ENCODE measurements at places on chromosomes 5 and 9.

DNA sequence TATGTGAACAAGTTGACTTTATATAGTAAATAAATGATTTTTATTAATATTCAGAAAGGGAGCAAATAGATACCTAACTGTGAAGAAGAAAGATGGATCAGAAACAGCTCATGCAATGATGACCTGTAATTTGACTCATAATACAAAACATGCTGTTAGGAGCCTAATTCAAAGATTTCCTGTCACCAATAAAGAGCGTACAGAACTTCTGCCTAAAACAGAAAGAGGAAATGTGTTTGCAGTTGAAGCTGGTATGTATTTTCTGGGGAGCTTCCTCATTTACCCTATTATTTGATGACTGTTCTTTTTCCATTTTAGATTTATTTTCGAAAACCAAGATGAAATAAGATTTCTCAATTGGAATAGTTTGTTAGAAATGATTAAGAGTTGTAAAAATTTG, 11.4 kb downstream of the YTHDC2 start:
- peak; percentile 8 for DNase-seq

DNA sequence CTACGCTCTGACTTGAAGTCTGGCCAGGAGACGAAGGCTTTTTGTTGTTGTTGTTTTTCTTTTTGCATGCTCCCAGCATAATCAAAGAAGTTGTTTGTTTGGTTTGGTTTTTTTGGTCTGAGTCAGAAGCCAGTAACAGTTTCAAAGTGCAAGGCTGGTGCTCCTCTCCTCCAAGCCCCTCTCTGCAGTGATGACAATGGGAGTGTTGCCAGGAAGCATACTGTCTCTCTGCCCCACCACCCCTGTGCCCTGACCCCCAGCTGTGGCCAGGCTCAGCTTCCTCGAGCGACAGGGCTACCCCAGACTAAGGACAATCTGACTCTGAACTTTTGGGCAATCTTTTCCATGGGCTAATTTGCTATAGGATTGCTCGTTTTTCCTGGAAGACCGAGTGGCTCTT, 173.8 kb upstream of the PITX1 start:
- no peak for DNase-seq

DNA sequence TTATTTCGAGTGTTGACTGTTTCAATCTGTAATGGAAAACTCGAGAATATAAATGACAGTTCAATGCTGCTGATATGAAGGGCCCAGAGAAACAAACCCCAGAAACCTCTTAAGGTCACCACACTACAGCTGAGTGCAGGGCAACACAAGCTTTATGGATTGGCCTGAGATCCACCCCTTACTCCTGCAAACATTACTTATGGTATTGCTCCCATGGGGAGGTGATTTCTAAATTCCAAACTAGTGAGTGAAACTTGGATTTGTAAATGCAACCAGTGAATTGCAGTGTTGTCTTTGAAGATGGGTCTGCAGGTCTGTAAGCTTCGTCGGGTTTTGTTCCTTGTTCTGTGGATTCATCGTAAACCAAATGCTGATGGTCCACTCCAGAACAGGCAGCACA, 85.4 kb downstream of the NTRK2 start:
- no peak for DNase-seq

- no peak for DNase-seq
Observed at GRCh38 chr5:178870411-178870810, 10.7 kb downstream of the ZNF354B start.

DNA sequence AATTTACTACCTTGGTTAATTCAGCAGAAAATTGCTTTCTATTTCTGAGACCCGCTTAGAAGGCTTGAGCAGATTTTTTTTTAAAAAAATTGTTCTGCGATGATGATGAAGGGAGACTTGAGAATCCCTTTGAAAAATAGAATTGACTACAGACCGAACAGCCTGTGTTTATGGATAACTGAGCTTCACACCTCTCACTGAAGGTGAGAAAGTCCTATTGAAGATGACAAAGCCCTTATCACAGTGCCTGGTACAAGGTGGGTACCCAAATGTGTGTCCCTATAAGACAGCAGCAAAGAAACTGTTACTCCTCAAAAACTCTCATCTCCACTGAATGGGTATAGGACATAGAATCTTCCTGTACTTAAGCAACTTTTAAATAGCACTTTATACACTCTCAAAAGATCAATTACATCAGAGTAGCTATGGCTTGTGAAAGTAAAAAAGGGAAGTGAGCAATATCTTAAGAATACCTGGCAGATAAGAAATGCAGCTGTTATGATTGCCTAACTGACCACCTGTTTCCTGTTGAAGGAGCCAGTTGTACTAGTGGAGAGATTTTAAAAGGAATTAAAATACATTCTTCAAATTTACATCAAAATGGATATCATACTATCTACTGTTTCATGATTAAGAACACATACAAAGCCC, 419.7 kb downstream of the CHSY3 start:
- peak; percentile 61 for DNase-seq

DNA sequence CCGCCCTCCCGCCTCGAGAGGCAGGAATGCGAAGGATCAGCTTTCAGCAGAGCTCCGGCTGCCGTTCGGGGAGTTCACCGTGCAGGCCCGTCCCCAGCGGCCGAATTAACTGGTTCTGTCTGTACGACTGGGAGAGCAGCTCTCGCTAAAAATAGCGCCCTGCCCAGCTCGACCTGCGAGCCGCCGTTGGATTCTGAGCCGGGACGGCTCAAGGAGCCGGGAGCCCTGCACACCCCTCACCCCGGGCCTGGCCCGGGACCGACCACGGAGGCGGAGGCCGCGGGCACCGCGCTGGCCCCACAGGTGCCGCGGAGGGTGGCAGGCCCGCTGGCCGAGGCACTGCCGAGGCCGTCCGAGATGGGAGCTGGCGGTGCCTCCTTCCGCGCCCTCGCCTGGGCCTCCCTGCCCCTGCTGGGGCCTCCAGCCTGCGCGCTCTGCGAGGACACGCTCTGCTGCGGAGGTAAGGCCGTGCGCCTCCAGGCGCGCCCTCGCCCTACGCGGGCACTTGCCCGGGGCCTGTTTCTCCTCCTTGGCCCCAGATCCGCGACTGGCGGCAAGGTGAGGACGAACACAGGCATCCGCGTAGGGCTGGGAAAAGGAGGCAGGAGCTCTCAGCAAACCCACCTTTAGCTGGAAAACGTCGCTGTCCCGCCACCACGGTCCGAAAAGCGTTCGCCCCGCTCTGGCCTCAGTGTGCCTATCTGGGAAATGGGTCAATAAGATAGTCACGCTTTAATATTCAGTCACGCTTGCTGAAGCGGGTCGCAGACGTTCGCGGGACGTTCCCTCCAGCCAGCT, 53.1 kb upstream of the DAB2IP start:
- no peak for DNase-seq

GRCh38 chr9:97803167-97804058, 49.6 kb upstream of the FOXE1 start:
- peak; percentile 79 for DNase-seq

- DNase-seq: no peak
Observed at GRCh38 chr5:119373449-119373858, 17.6 kb downstream of the TNFAIP8 start.

DNA sequence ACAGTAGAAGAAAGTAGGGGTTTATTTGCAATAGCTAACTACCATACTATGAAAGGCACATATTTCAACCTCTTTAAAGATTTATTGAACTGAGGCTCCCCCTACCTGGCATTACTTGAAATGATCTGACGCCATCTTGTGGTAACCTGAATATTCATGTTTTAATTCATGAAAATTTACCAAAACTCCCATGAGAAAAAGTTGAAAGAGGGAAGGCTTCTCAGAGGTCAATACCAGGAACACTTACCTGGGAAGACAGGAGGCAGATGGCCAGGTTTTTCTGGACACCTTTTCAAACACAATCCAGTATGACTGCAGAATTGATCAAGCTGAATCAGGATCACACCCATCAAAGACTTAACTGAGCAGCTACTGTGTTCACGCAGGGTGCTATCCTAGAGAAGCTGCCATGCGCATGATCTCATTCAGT, 9.4 kb downstream of the PRELID2 start:
- peak; percentile 83 for DNase-seq

GRCh38 chr5:32273821-32274220, 38.9 kb downstream of the MTMR12 start:
- DNase-seq: no peak

DNA sequence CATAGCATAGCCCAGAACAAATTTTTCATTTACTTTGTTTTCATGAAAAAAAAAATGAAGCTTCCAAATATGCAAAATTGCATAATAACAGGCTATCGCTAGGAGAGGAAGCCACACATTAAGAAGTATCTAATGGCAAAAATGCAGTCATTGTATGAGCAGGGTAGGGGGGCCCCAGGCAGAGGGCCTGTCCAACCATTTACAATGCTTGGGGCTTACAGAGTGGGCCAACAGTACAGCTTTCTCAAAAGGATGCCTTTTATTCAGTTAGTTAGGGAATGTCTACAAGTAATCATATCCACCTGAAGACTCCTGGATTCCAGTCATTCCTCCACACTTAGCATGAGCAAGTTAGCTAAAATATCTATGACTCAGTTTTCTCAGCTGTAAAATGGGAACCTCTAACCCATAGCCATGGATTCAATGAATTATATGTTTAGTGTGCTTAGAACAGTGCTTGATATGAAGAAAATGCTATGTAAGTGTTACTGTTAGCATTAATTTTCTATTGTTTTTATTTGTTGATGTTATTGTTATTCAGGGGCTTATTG, 117.7 kb downstream of the GAS1 start:
- no peak for DNase-seq

GRCh38 chr9:69981686-69982445, 61.8 kb upstream of the MAMDC2 start:
- DNase-seq: no peak

GRCh38 chr9:87771316-87772006, 45.5 kb downstream of the CTSL start:
- no peak for DNase-seq

- no peak for DNase-seq
Observed at GRCh38 chr5:136013559-136013958, 15.2 kb upstream of the TGFBI start.

GRCh38 chr5:12323637-12324229, 419.5 kb upstream of the CTNND2 start:
- DNase-seq: no peak

- DNase-seq: no peak
Observed at GRCh38 chr5:31972558-31972957, 201.6 kb downstream of the GOLPH3 start.

DNA sequence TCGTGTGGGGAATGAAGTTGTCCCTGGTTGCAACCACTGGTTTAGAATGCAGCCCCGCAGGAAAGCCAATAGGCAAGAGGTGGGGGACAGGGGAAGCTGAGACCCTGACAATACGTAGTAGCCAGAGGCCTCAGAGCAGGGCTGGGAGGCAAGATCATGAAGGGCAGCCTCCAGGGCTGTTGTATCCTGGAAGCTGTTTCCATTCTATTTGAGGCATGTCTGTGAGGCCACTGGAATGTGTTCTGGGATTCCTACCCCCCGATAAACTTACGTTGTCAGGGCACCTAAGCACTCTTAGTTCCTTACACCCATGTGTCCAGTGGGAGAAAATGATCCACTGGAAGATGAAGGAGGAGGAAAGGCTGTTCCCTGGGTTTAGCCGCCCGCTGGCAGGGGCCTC, 177.3 kb downstream of the CFAP90 start:
- DNase-seq: no peak

DNA sequence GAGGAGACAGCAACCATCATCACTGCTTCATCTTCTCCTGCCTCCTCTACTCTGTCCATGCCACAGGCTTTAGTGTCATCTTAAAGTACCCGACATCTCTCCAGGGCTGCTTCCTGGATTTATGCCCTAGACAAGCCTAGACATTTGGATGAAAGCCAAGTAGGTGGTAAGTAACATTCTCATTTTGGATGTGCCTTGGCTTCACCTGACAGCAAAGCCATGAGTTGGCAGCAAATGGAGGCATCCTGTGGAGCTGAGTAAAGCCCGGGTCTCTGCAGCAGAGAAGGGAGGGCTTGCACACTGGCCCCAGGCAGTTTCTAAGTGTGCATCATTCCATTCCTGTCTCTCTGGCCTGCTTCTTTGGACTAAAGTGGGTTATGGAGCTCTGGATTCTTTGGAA, 299.1 kb downstream of the DMAC1 start:
- DNase-seq: no peak

GRCh38 chr5:124686239-124687004, 60.0 kb downstream of the ZNF608 start:
- DNase-seq: no peak

GRCh38 chr5:135033901-135034235, at the start of gene PITX1:
Gene PITX1, minus strand, starts transcription at chr5:135034228. Its CDS starts 347 bp downstream, at chr5:135033881.
- DNase-seq: no peak

Measured in OCI-M1 (cell line).